ENCODE measurements at places on chromosomes 3 and 15.

DNA sequence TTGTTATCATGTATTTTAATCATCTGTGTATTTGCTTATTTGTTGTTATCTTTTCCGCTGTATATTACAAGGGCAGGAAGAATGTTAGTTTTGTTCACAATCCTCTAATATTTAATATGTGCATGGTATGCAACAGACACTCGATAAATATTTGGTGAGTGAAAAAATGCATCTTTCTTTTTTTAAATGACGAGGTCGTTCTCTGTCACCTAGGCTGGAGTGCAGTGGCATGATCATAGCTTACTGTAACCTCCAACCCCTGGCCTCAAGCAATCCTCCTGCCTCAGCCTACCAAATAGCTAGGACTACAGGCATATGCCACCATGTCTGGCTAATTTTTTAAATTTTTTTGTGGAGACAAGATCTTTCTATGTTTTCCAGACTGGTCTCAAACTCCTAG, 66.2 kb downstream of the MITF start:
- no peak for DNase-seq

- DNase-seq: no peak
Observed at GRCh38 chr3:192063570-192063969, 602.6 kb downstream of the PYDC2 start.

- DNase-seq: no peak
Observed at GRCh38 chr3:58013973-58014649, 5.9 kb downstream of the FLNB start.

DNA sequence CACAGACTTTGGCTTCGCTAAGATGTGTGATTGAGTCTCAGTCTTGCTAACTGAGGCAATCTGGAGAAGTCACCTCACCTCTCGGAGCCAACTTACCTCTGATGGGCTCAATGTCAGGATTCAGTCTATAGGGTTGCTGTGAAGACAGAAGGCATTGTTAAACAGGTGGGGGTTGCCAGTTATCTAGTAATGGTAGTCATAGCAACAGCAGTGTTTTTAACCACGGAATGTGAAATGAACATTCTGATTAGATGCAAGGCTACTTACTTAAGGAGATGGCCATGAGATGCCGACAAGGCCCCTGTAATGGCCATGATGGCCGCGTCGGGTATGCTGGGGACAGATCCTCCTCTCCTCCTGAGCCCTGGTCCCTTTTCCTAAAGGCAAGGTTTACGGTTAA, 243.1 kb downstream of the GABRG3 start:
- DNase-seq: no peak

DNA sequence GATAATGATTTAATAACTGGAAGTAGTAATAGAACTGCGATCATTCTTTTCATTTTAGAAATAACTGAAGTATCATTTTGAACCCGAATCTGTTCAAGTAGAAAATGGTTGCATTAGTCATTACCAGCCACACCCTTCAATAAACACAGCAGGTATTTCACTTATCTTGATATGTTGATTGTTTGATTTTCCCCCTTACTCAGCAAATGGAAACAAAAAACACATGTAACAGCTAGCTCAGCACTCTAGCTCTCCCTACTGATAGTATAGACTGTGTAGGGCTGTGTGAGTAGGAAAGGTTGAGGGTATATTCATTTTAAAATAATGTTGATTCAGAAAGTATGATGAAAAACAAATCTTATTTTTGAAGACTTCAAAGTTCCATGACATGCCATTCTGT, 1.1 kb upstream of the GPR149 start:
- DNase-seq: no peak

GRCh38 chr15:75694241-75695182, 18.1 kb downstream of the CSPG4 start:
- no peak for DNase-seq

DNA sequence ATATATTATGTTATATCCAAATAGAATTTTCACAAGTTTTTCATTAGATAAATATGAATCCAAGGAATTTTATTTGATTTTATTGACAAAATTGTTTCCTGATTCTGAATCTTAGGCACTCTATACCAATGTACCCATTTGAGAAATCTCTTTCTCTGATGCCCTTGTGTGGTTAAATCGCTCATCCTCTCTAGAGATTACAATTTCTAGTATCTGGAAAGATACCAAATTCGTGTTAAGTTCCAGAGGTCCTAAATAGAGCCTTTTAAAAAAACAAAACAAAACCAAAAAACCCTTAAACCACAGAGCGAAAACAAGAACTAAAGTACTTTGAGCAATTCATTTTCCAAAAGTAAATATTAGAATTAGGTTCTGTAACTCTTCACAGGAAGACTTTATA, 20.0 kb downstream of the SATB1 start:
- no peak for DNase-seq

DNA sequence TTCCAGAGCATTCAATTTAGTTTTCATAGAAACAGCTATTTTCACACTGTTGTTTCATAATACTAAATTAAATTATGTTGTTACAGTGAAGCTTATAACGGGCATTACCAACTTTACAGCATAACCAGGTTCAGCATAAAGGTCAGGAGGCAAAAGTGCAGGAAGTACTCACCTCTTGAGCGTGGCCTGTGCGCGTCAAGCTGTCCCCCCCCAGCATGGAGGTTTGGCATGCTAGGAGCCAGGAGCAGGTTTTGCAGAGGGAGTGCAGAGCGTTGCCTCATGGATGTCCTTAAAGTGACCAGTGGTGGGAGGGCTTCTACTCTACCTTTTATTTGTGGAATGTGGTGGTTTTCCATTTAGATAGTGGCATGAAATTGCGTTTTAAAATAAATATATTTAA, 104.4 kb downstream of the EEFSEC start:
- DNase-seq: no peak

GRCh38 chr15:39313467-39313866, 267.4 kb upstream of the THBS1 start:
- DNase-seq: no peak

DNA sequence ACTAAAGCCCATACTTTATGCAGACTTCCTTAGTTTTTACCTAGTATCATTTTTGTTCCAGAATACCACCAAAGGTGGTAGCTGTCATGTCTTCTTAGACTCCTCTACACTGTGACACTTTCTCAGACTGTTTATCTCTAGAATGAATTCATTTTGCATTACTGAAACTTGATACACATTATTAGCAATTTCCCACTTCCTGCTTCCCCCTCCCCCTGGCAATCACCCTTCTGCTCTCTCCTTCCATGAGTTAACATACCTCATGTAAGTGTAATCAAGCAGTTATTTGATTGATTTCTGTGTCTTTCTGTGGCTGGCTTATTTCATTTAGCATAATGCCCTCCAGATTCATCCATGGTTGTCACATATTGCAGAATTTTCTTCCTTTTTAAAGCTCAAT, 204.9 kb downstream of the STAG1 start:
- DNase-seq: no peak

- no peak for DNase-seq
Observed at GRCh38 chr3:1499694-1500093, 406.9 kb downstream of the CNTN6 start.

DNA sequence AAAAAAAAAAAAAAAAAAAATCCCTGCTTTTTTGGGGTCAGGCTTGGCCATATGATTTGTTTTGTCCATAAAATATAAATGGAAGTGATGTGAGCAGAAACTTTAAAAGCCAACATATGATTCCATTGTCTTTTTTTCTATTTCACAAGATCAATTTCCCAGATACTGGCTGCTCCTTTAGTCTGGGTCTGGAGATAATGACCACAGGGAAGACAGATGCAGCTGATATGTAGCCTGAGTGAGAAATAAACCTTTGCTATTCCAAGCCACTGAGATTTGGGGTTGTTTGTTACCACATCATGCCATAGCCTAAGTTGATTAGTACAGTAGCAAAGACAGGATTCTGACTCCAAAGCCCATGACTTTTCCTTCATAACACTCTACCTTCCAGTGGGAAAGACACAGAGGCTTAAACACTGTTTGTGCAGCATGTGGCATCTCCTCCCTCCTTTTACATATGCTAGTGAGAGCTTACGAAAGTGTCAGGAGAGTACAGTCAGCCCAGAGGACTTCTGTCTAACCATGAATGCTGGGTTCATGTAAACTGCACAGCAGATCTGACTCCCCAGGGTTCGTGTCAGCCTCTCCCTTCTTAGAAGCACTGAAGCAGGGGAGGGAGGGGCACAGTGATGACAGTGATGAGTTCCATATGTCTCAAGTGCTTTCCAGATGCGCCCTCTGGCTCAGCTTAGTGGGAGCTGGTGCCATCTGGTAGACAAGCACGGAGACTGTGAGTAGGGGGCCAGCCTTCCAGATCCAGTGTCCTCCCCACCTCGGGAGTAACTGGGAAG, 36.7 kb upstream of the SLC7A14 start:
- no peak for DNase-seq

DNA sequence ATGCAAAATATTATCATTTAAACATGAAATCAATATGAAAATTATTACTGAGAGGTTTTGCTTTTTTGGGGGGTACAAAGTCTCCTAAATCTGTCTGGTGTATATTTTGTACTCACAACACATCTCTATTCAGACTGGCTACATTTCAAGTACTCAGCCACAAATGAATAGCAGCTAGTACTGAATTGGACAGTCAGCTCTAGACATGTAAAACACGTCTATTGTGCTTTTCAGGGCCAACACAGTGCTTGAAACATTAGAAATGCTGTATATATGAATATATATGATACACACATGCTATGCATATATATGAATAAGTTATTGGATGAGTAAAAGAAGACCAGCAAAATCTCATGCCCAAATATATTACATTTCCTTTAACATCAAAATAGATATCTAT, 103.8 kb upstream of the CFAP20DC start:
- no peak for DNase-seq

DNA sequence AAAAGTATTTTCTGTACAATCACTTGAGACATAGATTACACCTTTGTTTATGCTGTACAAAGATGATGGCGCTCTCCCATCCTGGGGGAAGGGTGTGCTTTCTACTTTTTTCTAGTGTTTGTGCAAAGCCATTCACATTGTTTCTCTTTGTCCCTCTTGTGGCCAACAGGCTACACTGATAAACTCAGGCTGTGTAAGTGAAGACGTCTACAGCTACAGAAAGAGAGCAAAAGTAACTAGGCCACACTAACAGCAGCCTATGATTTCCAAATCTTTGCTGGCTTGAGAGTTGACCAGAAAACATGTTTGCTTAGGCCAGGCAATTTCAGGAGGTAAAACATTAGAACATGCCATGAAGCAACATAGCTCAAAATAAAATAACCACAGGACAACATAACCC, 75.1 kb downstream of the FOXB1 start:
- no peak for DNase-seq

DNA sequence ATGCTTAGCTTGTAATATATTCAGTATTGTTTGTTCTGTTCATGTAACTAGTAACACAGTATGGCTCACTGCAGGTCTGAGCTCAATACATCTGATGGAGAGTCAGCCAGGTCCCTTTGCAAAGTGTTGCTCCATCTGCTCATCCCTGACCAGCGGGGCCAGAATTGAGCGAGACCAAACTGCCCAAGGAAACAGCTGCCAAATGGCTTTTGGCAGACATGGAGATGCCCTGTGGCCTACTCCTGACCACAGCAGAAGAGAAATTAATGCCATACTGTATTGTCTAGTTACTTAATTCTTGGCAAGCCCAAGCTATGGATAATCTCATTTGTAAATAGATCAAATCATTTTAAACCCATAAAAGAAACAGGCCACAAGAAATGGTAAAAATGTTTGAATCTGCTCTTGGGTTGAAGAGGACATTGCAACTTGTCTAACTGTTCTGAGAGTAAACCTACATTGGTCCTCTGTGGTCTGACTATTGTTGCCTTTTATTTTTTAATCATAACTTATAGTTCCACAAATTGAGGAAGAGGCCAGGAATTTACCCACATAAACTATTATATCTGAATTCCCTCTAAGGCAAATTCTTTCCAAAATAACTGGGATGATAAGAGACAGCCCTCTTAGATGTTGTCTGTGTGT, 209.5 kb downstream of the EBLN2 start:
- no peak for DNase-seq

GRCh38 chr15:29822684-29823459, 604 bp upstream of the TJP1 start:
- DNase-seq: no peak

DNA sequence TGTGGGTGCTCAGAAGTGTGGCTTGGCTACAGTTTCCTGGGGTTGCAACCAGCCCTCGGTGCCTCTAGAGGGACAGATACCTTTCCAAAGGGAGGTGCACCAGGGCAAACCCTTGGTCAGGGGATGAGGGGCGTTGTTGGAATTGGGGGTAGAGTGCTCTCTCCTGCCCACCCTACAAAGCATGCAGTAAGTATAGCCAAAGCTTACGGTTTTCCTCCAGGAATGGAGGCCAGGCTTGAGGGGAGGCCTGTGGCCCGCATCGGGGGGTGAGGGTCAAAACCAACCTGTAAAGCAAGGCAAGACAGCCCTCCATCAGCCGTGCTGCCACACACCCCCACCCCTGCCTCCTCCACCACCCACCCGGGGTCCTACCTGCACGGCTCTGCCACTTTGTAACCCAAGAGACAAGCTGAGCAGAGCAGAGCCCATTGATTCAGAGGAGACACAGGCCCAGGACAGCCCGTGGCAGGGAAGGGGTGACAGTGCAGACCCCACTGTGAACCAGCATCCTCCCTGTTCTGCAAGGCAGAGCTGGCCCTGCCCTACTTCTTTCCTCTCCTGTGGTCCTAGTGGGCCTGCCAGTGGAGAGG, 41.5 kb downstream of the TLE3 start:
- DNase-seq: no peak

GRCh38 chr3:113783463-113783862, 36.6 kb downstream of the ATP6V1A start:
- no peak for DNase-seq

- DNase-seq: no peak
Observed at GRCh38 chr3:124570232-124570631, 160.0 kb upstream of the UMPS start.

DNA sequence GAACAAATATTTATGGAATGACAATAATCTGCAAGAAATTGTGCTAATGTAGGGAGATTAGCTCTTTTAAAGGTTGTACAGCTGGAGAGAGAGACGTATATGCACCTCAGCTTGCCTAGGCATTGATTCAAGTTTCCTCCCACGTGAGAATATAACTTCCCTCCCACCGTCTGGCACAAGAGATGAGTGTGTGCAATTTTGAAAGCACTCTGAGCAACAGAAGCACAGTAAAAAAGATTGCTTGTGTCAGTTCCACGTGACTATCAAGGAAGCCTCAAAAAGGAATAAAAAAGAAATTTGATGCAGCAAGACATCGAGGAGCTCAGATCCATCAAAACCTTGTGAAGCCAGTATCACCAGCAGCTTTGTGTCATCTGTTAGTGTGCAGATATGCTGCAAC, 435.3 kb downstream of the TUSC7 start:
- no peak for DNase-seq

- no peak for DNase-seq
Observed at GRCh38 chr3:36650271-36650671, 114.1 kb downstream of the DCLK3 start.

Measured in activated CD8-positive, alpha-beta memory T cell treated with anti-CD3 and anti-CD28 coated beads, Interleukin-2, amount 10 ng/mL, durations not matched to agents 7 days and 5 days (primary cell).